ENCODE measurements at places on chromosomes 4 and X.

DNA sequence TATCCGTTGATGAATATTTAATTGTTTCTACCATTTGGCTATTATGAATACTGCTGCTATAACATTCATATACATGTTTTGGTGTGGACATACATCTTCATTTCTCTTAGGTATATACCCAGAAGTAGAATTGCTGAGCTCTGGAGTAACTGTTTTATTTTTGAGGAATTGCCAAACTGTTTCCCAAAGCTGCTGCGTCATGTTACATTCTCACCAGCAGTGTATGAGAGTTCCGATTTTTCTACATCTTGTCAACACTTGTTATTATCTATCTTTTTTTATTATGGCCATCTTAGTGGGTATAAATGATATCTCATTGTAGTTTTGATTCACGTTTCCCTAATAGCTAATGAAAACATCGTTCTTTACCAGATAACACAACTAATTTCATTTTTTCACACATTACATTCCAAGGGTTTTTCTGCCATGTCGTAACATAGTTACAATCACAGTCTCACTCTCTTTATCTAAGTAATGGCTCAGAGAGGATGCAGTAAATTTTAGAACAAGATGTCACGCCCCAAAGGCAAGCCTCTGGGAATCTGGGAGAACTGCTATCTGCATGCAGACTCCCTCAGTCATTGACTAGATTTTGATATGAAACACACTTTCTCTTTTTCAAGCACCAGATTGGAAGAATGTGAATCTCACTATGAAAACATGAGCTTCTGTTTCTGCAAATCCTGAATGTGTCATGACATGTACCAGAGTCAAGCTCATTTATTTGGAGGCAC, 10.3 kb downstream of the ARHGAP6 start:
- DNase-seq, result no peak

DNA sequence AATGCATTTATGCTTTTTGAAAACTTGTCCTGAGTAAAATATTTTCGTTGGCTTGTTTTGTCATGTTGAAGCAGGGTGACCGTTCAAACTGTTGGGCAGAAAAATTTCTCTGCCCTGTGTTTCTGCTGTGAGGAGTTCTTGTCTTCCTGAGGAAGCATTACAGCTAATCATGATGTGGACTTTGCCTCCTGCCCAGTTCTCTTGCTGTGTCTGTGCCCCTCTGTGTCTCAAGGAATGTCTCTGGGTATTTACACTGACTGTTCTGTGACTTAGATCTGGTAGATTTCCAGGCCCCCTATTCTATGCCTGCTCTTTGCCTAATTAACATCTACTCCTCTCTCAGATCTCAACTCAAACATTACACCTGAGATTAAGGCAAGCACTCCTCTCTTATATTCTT, 30.4 kb upstream of the RPL34 start:
- no peak for DNase-seq

DNA sequence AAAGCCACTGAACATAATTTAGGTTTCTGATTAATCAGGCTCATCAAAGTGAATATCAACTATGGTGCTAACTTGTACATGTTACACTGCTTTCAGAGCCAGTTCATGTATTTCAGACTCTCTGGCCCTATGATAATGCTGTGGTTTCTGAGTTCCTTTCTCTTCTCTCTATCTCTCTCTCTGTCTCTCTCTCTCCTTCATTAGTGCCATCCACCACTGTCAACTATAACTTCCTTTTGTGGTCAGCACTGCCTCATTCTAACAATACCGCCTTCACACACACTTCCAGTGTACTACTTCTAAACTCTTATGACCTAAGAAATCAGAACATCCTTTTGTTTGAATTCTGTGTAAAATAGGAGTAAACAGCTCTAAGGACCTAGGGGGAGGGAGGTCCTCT, 907.1 kb downstream of the RPA4 start:
- DNase-seq, result no peak

DNA sequence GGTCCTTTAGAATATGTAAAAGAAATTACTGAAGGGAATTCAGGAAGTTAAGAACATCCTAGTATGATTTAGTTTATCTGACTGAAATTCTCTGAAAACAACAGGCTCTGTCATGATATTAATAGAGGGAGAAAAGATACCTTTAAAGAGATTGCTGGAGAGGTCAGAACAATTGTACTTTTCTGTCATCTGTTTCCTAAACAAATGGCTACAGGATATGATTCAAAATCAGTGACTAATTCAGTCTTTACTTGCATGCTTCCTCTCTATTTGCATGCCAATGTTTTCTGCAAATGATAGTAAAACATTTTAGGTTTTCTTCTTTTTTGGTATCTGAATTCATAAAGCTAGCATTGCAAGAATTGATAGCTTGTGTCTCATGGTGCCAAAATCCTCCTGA, 616.7 kb upstream of the PCDH7 start:
- DNase-seq, result no peak

DNA sequence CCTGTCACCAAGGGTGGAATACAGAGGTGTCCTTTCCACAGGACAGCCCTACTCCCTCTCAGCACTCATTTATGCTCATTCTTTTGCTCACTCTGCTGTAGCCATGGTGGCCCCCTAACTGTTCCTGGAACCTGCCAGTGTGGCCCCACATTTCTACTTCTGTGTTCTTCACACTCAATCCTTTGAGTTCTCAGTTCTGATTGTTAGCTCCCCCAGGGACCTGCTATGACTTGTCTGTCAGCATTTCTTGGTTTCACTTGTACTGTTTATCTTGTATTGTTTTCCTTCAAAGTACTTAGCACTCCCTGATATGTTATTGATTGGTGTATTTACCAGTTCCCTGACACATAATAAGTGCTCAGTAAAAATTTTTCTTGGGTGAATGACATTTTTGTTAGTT, 14.9 kb downstream of the VBP1 start:
- no peak for DNase-seq

- no peak for DNase-seq
Observed at GRCh38 chrX:38166478-38167083, 54.1 kb downstream of the SRPX start.

DNA sequence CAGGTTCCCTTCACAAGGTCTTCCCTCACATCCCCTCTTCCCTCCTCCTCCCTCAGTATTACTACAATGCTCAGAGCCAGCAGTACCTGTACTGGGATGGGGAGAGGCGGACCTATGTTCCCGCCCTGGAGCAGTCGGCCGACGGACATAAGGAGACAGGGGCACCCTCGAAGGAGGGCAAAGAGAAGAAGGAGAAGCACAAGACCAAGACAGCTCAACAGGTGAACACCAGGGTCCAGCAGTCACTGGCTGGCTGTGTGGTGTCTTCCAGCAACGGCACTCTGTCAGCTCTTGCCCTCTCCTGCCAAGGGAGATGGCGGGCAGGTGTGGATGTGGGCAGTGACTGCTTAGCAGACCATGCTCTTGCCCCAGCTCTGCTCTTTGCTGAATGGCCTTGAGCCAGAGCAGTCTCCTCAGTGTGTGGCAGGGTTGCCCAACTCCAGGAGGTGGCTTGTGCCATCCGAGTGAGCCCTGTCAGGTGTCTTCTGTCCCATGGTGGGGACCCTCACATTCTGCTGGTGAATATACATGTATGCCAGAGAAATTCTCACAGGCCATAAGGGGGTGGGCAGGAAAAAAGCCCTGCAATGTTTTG, 11.4 kb upstream of the UBA1 start:
- DNase-seq, result peak; percentile 56

DNA sequence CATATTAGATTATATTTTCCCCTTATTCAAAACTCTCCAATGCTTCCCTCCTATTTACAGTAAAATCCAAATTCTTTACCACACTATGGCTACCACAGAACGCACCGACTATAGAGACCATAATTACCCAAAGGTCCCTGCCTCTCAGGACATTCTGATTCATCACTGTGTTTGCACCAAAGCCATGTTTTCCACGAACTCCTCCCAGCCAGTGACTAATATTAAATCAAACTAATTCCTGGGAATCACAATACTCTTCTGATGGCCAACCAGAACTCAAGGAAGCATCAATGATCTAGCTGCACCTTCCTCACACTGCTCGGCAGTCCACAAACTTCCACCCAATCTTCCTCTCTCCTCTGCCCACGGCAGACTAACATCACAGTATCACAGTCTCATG, 24.2 kb upstream of the EDNRA start:
- DNase-seq, result no peak

- DNase-seq, result no peak
Observed at GRCh38 chr4:13966231-13967195, 339.0 kb upstream of the BOD1L1 start.

DNA sequence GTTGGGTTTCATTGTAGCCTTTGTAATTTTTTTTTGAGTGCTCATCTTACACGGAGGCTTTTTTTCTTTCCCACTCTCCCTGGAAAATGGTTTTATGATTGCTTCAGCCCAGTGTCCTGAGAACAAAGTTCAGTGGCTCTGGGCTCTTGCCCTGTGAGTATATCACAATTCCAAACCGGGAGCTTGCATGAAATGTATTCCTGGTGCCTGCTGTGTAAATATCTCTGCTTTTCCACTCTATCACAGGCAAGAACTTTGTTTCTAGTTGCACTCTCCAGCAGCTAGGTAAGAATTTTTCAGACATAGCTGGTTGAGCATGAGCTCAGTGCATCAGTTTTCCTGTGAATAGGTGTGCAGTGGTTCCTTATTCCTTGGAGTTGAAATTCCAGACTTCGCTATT, 60.8 kb downstream of the SUPT20HL2 start:
- DNase-seq, result no peak

DNA sequence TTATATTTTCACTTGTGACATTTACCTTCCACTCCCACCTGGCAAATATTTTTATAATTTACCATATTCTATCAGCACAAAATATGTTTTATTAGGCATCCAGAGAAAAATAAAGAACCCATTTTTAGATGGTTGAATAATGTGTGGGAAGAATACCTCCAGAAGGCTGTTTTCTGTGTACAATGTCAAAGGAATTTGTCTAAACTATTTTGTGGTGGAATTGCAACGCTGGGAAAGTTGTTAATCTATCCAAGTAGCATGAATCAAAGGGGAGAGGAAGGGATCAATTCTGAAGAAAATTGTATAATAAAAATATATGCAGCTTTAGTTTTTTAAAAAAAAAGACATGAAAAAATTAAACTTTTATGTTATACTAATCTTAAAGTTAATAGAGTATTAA, 706.5 kb downstream of the FSTL5 start:
- no peak for DNase-seq

GRCh38 chr4:5660185-5660584, 48.2 kb downstream of the EVC2 start:
- DNase-seq, result no peak

DNA sequence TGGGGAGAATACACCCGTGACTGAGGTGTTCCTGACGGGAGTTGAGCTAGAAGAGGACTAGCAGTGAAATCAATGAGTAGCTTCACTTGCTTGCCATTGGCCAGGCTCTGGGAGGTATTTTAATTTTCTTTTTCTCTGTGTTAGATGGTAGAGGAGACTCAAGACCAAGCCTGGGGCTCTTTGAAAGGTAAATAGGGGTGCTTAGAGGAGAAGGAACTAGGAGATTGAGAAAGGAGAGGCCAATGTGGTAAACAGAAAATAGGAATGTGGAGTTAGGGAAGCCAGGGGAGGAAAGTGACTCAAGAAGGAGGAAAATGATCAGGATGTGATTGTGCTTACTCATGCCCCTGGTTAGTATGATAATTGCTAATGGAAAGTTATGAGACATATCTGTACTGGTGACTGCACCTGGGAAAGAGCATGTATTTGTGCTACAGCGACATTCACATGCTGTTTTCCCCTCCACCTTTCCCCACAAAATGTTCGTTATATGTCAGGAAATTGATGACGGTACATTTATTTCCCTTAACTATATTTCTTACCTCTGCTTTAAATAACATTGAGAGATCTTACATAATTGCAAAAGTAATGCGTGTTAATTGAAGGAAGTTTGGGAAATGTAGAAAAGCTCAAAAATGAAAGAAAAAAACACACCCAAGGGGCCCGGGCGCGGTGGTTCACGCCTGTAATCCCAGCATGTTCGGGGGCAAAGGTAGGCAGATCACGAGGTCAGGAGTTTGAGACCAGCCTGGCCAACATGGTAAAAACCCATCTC, 16.9 kb upstream of the LRBA start:
- no peak for DNase-seq

GRCh38 chrX:40299641-40300046, 201.9 kb upstream of the BCOR start:
- no peak for DNase-seq

- DNase-seq, result no peak
Observed at GRCh38 chr4:173187732-173188131, 19.1 kb downstream of the GALNT7 start.

DNA sequence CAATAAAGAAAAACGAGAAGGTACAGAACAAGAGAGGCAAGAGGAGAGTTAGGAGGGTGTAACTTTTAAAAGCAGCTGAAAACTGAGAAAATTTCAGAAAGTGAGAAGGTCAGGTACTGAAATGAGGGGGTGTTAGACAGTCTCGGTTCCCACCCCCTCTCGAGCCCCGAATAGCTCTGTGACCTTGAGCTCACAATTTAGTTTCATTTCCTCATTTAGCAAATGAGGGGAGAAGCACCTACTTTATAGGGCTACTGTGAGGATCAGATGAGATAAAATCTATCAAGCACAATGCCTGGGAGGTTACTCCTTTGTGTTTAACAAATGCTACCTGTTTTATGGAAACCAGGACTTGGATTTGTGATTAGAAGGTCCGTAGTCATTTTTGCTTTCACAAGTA, 4.9 kb downstream of the UGT8 start:
- no peak for DNase-seq

DNA sequence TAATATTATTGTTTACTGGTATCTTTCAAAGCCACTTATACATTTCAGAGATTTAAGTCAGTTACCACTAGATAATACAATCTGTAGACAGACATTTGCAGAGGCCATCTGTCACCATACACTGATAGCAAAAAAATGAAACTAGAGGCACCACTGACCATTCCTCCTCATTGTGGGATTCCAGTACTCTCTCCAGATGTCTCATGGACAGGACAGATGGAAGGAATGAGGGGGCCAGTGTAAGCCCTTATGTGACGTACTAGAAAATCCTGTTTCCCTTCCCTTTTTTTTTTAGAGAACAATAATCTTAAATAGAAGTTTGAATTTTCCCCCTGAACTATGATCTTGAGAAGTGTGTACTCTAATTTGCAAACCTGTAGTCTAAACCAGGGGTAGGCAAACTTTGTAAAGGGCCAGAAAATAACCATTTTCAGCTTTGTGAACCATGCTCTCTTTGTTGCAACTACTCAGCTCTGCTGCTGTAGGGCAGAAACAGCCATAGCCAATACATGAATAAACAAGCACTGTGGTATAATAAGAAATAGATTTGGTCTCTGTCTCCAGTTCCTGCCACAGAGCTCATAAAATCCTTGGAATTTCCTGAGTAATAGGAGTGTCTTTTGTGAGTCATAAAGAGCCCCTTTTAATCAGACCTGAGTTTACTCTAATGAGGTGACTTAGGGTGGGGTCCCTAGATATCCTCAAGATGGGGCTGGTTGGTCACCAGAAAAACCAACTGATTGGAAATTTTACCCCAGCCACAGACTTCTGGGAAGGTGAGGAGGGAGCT, 90.4 kb downstream of the MOSPD2 start:
- no peak for DNase-seq

Measured in spleen (tissue), 13 donors.